ENCODE measurements at places on chromosomes 5 and 9. TPM values are rescaled to one million over a fixed set of nuclear protein-coding genes. Genes with fewer than 3 reads are reported as not detected.

- DNase-seq: no peak
Observed at GRCh38 chr5:166505544-166505943, 1785.9 kb upstream of the WWC1 start.

PCDHGA1 gene
- not detected for total RNA-seq

DNA sequence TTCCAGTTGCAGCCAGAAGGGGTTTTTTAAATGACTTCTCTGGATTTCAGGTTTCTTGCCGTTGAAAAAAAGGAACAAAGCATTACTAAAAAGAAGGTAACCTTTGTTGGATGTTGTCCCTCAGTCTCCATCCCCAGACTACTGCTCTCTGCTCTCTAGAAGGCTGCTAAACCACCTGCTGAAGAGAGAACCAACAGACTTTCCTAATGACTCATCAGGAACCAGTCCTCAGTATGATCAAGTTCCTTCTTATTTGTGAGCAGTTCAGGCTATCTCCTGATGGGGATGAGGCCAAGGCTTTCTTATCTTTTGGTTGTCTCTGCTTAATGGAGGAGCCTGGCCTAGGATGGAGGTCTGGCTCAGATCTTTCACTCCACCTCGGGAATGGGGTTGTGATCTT is 4.1 kb downstream of the KIF4B start:
- DNase-seq: no peak

GRCh38 chr9:128702949-128703615 is 779 bp downstream of the PKN3 start:
- peak; percentile 58 for DNase-seq

PCDHB7 gene
- 0.54 TPM for total RNA-seq

JAKMIP2 gene
- not detected for total RNA-seq

LCNL1 gene
- total RNA-seq: not detected

DNA sequence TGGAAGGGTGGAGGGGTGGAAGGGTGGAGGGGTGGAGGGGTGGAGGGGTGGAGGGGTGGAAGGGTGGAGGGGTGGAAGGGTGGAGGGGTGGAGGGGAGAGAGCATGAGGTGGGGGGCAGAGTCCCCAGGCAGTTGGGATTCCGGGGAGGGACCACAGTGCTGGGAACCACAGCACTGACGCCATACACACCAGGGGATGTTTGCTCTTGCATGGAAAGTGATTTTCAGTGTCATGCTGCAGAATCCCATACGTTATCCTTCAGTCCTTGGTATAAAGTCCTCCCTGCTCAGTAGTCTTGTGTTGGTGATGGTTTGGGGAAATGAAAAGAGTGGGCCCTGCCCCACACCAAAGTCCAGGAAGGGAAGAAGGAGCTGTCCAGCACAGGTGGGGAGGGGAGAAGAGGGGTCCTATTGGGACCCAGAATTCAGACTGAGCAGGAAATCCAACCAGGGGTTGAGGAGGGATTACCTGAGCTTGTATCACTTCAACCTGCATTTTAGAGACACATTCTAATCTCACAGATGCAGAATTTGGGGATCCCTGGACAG is 5.5 kb upstream of the FIBCD1 start:
- DNase-seq: no peak

GRCh38 chr9:119117409-119117808 is 251.8 kb downstream of the BRINP1 start:
- DNase-seq: no peak

Measured in Peyer's patch (tissue), 4 donors.